Naive thymus-derived CD8-positive, alpha-beta T cell (primary cell): ENCODE measurements at places on chromosomes 3 and 15.

DNA sequence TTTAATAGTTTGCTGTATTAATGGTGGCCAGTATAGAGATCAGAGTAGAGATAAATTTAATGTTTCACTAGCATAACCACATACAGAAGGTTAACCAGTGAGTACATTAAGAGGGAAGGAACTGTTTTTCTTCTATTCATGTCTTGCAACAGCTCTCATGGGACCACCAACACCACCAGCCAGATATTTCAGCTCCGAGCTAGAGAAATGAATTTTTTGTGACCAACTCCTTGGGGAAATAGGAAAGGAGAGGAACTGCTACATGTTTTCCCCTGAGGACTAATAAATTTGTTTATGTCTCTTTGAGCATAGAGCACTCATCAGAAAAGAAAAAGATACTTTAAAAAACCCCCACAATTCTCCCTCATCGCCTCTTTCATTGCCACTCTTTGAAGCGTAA lies 247.5 kb downstream of the MBNL1 start:
- no peak for DNase-seq

DNA sequence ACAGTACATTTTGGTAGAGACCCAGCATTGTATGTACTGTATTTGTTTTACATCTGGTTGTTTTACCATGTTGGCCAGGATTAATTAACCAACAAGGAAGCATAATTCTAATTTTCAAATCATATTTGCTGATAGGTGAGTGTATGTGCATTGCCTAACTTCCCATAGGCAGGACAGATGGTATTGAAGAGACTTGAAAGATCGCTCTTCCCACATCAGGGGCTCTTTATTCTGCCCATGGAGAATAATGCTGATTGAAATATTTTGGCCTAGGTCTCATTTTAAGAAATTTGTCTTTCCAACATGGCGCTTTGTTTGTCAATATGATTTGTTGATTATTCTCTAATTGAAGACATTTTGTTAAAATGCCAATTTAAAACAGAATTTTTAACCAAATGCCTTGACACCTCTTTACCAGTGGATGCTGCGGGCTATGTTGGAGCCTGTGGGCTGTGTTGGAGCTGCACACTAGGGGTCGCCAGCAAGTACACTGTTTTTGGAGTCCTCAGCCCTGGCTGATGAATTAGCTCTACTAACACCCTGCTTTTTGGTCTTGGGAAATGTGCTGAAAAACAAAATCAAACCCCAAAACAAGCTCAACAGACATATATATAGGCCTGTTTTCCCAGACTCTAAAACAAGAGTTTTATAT lies 5.3 kb downstream of the P2RY12 start:
- DNase-seq = no peak

DNA sequence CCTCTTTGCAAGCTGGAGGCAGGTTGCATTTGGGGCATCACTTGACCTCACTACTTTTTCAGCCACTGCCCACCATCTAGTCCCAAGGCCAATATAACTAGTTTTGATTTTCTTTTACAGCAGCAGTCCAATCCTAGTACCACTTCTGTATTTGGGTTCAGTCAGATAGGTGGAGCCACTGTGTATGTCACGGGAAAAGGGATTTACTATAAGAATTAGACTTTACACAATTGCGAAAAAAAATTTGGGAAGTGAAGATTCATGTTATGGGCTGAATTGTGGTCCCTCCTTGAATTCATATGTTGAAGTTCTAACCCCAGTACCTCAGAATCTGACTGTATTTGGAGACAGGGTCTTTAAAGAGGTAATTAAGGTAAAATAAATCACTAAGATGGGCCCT lies 37.4 kb upstream of the NMNAT3 start:
- DNase-seq = no peak

- DNase-seq = no peak
Observed at GRCh38 chr3:121552379-121552778, 6.6 kb upstream of the POLQ start.

DNA sequence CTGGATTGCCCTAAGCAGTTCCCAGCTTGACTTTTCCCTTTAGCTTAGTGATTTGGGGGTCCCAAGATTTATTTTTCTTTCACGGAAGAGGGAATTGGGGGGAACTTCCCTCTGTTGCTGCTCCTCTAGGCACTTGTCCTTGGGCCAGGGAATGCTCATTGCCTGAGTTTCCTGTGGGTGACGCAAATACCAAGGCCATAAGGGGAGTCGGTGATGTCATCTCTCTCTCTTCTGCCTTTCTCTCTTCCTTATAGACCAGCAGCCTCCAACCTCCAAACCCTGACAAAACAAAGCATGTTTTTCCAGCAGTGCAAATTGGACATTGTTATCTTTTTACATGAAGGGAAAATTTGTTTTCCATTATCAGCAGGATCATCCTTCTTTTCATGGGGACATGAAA lies 120.2 kb downstream of the ITPR1 start:
- no peak for DNase-seq

GRCh38 chr3:18153571-18154173 lies 271.5 kb downstream of the SATB1 start:
- DNase-seq = no peak

DNA sequence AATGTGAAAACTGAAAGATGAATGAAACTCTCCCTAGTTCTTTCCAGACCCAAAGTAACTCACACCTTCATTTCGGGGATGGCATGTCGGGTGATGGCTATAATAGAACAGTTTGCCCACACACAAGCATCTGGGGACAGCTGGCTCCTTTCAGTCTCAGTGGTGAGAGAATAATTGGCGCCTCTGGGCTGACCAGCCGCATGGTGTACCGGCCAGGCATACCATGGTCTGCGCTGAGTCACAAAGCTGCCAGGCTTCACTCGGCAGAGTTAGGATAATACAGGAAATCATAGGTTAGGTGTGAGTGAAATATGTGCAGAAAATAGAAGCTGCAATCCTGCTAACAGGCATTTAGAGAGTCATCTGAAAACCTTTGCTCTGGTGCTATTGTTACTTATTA lies 80.4 kb upstream of the IGF1R start:
- no peak for DNase-seq

GRCh38 chr3:139301654-139302053 lies 42.2 kb upstream of the MRPS22 start:
- DNase-seq = no peak

GRCh38 chr15:50854601-50855490 lies 53.6 kb upstream of the AP4E1 start:
- DNase-seq = no peak

GRCh38 chr3:53804697-53805462 lies 41.3 kb downstream of the CHDH start:
- no peak for DNase-seq

DNA sequence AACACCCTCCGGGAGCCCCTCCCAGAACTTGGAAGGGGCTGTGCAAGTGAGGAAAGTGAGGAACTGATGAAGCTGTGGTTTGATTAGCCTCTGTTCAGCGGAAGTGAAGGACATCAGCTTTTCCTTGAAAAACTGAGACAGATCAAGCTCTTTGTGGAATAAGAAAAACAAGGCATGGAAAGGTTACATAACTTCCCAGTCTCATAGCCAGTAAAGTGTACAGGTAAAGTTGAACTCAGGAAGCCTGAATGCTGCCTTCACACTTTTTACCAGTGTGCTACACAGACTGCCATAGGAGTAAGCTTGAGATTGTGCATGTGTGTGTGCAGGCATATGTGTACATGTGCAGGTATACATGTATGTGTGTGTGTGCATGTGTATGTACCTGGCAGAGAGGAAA lies 293.2 kb downstream of the FGF12 start:
- no peak for DNase-seq

DNA sequence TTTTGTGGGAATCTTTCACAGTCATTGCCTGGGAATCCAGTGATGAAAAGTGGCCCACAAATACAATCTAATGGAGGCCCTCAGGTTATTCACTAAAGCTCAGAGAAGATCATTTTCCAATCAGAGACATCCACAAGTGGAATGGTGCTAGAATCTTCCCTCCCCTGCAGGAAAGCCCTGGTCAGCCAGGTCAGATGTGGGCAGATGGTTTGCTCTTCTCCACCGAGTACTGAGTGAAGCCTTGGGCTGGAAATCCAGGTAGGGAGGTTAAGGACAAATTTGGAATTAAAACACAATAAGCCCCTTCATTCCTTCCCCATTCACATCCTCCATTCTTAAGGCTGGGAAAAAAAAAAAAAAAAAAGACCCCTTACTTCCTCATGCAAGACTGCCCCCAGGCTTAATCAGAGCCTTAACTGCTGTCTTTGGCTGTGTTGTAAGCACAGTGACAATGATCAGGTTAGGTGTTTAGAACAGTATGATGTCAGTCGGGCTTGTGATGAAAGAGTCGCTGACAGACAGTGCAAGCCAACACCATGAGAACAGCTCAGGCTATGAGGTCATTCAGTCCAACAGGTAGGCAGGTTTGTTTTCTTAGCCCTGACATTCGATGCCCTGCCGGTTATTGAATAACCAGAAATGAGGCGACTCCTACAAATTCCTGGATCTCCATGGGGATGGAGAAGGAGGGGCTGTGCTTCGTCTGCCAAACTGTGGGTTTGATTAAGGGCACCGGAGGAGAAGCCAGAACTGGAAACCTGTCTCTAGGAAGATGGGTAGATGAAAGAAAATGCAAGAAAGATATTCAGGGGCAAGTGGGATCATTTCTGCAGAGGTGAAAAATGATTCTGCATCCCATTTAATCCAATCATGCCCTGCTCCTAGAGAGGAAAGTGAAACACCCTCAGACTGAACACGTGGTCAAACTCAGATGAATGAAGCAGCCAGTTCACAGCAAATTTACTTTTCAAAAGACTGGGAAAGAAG lies 23.5 kb upstream of the HES1 start:
- DNase-seq = no peak

GRCh38 chr3:48415251-48415953 lies 14.5 kb downstream of the PLXNB1 start:
- DNase-seq = no peak

DNA sequence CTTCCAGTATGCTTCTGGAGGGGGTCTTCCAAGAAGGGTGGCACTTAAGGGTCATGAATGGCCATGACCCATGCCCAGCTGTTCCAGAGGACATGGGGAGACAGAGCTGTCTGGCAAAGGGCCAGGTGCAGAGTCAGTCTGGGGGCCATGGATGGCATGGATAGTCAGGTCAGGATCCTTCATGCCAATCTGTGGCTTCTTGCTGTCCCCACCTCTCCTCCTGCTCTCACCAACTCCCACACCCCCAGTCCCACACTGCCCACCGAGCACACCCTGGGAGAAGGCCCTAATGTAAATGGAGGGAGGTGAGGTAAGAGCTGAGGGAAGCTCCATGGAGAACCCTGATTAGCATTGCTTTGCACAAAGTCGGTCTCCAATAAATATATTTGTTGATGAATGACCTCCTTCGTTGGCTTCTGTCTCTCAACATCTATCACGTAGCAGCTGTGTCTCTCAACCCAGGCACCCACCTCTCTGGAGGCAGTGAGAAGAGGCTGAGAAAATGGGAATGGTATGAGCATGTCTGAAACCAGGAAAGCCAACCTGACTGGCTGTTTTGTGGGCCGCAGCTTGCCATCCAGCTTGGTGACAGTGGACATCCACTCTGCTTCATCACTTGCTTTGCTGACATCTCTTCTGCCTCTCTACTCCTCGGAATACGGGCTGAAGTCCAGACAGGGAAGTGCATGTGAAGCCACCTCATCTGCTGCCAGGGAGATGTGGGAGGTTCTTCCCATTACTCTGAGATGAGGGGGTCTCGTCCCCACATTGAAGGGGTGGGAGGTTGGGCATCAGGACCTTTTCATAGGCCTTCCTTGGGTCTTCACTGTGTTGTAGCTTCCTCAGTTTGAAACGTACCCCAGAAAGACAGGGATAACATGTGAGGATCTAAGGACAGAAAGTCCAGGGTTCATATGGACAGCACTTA lies 37.7 kb upstream of the RAB6B start:
- no peak for DNase-seq

DNA sequence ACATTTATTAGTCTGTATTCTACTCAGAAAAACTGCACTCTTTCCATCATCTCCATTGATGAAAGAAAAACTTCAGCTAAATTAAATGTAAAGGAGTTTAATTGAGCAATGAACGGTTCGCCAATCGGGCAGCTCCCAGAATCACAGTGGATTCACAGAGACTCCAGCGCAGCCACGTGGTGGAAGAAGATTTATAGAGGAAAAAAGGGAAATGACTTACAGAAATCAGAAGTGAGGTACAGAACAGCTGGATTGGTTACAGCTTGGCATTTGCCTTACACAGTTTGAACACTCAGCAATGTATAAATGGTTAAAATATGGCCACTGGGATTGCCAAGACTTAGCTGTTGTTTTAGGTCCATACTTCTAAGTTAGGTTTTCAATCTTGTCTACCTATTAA lies 2.8 kb upstream of the SUCLG2 start:
- DNase-seq = no peak

DNA sequence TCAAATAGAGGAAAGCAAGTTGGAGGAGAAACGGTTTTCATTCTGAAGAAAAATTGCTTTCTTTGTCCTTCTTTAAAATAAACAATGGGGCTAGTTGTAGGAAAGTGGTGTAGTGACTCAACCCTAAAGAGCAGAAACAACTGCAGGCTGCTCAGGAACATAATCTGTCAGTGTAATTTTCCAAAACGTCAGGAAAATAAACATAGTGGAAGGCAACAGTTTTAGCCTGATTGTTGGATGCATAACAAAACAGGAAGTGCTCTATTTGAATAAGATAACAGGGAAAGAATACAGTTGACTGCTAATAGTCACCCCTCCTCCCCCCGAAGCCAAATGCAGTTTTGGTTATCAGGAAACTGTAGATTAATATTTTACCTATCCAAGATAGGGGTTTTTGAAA lies 167.6 kb downstream of the ECT2 start:
- no peak for DNase-seq

- peak; percentile 35 for DNase-seq
Observed at GRCh38 chr3:10594915-10595314, 89.5 kb upstream of the ATP2B2 start.

- no peak for DNase-seq
Observed at GRCh38 chr3:69182588-69183316, 60.4 kb upstream of the LMOD3 start.

DNA sequence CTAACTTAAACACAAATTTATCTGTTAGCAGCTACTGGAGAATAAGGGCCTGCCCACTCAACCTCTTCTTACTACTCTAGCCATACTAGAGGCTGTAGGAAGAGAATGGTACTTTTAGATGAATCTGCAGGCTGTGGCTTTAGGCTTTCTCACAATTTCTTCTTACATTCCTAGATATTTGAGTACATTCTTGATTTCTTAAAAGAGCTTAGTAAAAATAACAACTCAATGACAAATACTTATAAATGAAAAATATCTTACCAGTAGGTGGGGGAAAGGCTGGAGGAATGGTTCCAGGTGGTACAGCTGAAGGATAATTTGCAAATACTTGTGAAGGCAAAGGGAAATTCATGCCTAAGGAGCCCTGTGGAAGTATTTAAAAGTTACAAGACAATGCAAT lies 92.9 kb upstream of the GK5 start:
- DNase-seq = no peak

DNA sequence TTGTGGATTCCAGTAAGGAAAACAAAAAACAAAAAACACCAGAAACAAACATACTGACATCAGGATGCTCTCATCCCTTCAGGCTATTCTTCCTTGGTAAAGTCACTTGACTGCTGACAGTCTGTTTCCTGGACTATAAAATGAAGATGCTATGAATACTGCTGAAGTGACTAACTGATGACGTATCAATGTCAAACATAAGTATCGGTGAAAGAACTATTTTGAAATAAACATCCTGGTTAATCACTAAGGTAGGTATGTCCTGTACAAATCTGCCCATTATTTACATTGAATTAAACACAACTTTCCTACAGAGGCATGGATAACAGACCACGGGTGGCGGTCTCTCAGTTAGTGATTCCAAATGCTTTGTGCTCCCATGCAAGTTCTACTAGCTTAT lies 45.9 kb downstream of the CHAC1 start:
- no peak for DNase-seq

GRCh38 chr15:64699751-64700388 lies 75.5 kb downstream of the RBPMS2 start:
- DNase-seq = no peak
